ENCODE measurements at places on chromosomes 6 and 20.

- DNase-seq: no peak
These were observed 828 bp downstream of the TP53RK start for GRCh38 chr20:46688151-46689081.

DNA sequence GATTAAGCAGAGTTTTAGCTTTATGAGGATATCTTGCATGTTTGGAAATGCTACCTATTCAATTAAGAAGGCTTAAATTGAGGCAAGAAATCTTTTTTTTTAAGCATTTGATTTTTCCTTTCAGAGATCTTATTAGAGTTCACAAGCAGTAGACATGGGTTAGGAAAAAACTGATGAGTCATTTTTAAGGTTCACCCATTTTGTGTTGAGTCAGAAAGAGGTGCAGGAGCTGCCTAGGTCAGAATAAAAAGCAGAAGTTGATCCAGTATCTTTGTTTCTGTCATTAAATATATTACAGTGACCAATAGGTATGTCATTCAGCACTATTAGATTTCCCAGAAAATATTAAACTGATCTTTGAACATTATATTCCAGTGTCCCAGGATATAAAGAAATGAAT lies 306.8 kb downstream of the LMBRD1 start:
- DNase-seq: no peak

DNA sequence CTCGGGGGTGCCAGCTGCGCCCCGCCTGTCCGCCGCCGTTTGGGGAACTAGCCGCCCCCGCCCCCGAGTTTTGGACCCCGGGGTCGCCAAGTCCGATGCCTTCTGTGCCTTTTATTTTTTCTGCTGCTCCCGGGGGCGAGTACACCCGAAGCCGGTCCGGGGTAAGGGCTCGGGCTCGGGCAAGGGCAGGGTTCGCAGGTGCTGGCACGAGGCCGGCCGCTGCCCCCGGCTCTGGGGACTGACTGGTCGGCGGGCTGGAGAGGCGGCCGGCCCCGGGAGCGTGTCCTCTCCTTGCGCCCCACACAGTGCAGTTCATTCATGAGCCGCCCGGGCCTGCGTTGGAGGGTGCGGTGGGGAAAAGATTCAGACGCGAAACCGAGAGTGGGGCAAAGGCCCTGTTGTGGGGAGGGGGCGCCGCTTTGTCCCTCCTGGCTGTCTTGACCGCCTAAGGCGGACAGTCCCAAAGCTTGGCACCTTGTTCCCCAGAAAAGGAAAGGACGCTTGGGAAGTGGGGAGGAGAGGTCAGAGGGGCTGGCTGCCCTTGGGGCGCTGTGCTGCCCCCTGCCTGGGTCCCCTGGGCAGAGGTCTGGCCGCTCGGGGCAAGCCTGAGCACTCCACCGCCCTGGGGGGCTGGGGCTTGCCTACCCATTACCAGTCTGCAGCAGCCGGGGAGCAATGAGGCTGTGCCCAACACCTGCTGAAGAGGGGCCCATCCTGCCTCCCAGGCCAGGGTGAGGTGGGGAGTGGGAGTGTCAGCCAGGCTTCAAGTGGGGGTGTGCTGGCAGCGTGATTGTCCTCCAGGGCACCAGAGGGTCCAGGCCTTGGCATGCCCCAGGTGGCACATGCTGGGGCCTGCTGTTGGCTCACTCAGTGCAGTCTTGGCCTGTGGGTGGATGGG lies 915 bp downstream of the TMEM63B start:
- no peak for DNase-seq

- no peak for DNase-seq
These were observed 10.8 kb downstream of the CTSZ start for GRCh38 chr20:58996226-58996611.

DNA sequence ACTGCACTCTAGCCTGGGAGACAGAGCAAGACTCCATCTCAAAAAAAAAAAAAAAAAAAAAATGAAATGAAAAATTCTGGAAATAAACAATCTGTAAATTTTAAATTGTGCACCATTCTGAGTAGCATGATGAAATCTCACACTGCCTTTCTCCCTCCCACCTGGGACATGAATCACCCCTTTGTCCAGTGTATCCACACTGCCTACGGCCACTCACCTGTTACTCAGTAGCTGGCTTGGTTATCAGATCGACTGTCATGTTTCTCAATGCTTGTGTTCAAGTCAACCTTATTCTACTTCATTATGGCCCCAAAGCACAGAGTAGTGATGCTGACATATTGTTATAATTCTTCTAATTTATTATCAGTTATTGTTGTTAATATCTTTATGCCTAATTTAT lies 58.7 kb upstream of the MTHFD1L start:
- no peak for DNase-seq

DNA sequence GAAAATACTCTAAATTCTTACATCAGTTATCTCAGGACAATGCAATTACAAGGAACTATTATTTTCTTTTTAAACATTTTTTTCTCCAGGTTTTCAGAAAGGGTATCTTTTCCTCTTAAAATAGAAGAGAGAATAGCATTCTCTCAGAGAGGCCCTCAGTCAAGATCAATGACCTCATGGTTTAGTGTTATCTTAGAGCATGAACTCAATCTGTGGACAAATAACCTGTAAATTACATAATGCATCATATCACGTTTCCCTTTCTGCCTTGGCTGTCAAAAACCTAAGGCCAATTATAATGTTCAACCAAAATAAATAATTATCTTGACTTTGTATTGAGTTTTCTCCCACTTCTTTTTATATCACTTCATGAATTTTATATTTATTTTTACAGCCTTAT lies 202.2 kb downstream of the SLC24A3 start:
- DNase-seq: no peak

GRCh38 chr6:22113026-22113766 lies 183.6 kb downstream of the PRL start:
- peak; percentile 97 for DNase-seq

- DNase-seq: no peak
These were observed 162.3 kb upstream of the PDE10A start for GRCh38 chr6:165825256-165825815.

- no peak for DNase-seq
These were observed 32.2 kb upstream of the LAMP5 start for GRCh38 chr20:9482180-9482579.

DNA sequence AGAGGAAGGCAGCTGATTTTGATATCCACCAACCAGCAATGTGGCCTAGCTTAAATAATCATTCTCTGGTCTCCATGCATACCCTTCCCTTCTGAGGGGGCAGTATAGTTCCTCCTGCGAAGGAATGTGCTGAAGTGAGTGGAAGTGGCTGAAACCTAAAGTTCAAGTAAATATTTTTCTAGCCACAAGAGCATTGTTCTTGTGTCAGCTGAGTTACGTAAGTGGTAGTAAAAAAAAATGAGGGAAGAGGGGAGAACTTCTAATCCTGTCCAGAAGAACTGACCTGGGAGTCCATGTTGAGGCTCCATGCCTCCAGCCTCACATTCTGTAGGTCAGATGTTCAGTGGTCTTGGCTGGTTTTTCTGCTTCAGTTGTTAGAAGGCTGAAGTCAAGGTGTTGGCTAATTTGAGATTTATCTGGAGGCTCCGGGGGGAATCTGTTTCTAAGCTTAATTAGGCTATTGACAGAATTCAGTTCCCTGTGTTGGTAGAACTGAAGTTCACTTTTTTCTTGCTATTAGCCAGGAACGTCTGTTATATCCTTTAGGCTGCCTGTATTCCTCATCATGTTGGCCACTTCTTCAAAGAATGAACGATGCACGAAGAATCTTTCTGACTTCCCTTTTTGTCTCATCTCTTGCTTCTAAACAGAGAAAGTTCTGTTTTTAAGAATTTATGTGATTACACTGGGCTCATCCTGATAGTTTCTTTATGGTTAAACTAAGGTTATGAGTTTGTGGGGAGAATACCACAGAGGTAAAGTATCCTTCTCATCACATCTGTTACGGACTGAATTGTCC lies 207.1 kb upstream of the PRSS16 start:
- DNase-seq: no peak

- peak; percentile 10 for DNase-seq
These were observed 9.7 kb downstream of the PTCHD4 start for GRCh38 chr6:48101290-48101689.

GRCh38 chr20:39939241-39939865 lies 749.7 kb downstream of the MAFB start:
- DNase-seq: peak; percentile 66

GRCh38 chr6:162270966-162271365 lies 456.6 kb downstream of the PRKN start:
- no peak for DNase-seq

DNA sequence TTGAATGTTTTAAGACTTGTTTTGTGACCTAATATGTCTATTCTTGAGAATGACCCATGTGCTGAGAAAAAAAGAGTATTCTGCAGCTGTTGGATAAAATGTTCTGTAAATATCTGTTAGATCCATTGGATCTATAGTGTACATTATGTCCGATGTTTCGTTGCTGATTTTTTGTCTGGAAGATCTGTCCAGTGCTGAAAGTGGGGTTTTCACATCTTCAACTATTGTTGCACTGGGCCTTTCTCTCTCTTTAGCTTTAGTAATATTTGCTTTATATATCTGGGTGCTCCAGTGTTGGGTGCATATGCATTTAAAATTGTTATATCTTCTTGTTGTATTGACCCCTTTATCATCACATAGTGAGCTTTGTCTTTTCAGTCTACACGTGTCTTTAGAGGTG lies 5.7 kb upstream of the SIRPB2 start:
- no peak for DNase-seq

GRCh38 chr6:38799529-38800184 lies 84.5 kb downstream of the DNAH8 start:
- no peak for DNase-seq

GRCh38 chr6:146090474-146090873 lies 61.6 kb downstream of the GRM1 start:
- DNase-seq: no peak

DNA sequence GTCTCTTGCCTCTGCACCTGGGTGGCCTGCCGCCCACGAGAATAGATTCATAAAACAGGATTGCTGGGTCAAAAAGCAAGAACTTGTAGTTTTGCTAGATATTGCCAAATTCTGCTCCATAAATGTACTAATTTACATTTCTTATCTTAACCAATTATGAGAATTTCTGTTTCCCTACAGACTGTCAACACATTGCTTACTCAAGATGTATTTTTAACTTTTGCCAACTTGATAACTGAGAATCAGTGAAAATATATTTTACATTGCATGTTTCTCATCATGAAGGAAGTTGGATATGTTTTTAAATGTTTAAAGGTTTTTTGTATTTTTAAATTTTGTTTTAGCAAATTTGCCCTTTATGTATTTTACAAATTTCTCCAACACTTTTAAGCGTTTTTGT lies 664.8 kb downstream of the MMUT start:
- DNase-seq: no peak

- no peak for DNase-seq
These were observed 158.5 kb upstream of the AFDN start for GRCh38 chr6:167668019-167668753.

DNA sequence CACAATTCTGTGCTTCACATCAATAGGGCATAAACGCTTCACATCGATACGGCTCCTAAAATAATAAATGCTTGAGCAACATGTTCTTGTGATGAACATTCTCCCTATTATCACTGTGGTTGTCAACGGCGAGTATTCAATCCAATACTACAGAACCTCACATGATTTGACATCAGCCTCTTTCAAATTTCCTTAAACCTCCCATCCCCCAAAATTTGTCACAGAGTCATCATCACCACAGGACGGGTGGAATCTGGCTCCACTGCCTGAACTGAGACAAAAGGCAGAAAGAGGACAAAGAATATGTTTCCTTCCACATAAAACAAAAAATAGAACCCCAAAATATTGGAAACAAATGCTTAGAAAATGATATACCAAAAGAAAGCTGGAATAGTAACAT lies 7.3 kb downstream of the THEMIS start:
- DNase-seq: no peak

DNA sequence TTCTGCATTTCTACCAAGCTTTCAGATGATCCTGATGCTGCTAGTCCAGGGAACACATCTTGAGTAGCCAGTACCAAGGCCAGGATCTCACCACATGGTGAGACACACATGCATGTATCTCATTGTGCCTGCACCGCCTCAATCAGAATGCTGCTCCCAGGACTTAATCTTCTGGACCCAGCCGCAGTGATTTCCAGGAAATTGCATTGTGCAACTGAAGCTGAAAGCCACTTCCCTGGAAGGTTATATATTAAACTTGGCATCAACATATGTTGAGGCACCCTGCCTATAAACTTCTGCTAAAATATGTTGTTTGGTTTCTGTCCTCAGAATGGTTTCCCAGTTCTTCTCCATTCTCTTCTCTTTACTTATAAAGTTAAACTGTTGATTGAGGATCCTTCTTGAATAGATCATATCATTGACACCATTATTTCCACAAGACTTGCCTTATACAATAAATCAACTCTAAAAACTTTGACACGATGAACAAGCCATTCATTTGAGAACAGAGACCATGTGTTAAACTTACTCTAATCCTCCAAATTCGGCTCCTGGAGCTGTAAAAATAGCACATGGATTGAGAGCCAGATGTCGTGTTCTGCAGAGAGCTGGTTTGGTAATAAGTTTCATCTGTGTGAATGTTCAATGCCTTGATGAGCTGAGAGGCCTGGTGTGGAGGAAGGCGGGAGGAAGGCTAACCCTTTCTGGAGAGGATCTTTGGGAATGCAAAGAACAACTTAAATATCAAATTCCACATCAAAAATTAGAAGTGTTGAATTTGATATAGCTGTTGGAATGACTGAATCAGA lies 65.0 kb upstream of the PCSK2 start:
- peak; percentile 86 for DNase-seq

GRCh38 chr6:79544939-79545450 lies 7.8 kb upstream of the LCA5 start:
- peak; percentile 96 for DNase-seq

GRCh38 chr6:27237089-27237803 lies 10.3 kb upstream of the PRSS16 start:
- peak; percentile 56 for DNase-seq

DNA sequence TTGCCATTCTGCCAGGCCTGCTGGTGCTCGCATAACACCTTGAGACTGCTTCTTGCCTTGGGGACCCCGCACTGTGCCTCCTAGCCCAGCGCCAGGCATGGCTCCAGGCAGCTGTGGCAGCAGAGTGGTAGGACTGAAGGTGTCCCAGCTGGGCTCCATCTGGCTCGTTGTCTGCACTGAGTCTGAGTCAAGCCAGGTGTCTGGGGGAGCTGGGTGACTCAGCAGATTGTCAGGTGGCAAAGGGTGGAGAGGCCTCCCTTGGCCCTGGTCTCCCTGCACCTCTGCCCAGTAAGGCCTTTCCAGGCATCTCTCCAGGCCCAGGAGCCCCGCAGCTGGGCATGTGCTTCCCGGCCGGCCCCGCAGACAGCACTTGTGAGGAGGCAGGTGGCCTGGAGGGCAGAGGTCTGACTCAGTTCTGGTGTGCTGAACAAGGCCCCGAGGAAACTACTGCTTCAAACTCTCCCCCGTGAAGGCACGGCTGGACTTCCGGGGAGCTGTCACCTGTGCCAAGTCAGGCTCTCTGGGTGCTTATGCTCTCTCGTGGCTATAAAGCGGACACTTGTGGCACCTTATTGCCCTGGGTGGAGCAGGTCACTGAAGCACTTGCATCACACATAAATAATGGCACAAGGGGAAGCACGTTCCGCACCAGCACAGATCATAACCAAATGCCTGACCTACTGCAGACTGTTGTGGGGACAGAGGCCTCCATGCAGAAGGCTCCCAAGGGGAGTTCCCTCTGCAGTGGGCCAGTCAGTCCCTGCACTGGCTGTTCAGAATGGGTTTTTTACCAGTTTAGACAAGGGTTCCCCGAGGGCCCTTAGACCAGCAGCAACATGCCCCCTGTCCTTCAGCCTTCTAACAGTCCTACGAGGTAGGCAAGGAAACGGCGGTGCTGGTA lies 27.5 kb downstream of the FOXC1 start:
- no peak for DNase-seq

- DNase-seq: peak; percentile 88
These were observed 103.5 kb downstream of the GJA10 start for GRCh38 chr6:89997456-89998445.

GRCh38 chr6:90136176-90136575 lies 160.5 kb downstream of the BACH2 start:
- DNase-seq: peak; percentile 27

- DNase-seq: no peak
These were observed 706.5 kb upstream of the MAN1A1 start for GRCh38 chr6:120056085-120056484.
